Activated CD8-positive, alpha-beta memory T cell treated with anti-CD3 and anti-CD28 coated beads for 4 hours (primary cell): ENCODE measurements at places on chromosomes 7 and 10.
A peak's percentile ranks its signal among the peaks of the same experiment; 100 is the strongest.

DNA sequence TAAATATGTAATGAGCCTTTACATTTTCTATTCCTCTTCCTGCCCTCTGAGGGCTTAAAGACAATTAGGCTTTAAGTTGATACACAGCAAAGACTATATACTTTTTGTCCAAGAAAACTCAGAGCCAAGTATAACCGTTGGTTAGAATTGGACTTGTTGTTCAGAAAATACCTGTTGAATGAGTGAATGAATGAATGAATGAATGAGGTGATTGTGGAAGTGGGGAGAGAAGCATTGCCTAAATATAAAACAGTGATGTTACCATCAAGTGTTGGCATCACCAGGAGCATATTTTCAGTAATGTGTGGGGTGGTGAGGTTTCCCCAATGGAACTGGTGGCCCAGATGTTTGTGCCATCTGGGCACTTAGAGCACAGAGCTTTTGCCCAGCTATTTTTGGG lies 106.9 kb downstream of the AOAH start:
- DNase-seq = no peak

DNA sequence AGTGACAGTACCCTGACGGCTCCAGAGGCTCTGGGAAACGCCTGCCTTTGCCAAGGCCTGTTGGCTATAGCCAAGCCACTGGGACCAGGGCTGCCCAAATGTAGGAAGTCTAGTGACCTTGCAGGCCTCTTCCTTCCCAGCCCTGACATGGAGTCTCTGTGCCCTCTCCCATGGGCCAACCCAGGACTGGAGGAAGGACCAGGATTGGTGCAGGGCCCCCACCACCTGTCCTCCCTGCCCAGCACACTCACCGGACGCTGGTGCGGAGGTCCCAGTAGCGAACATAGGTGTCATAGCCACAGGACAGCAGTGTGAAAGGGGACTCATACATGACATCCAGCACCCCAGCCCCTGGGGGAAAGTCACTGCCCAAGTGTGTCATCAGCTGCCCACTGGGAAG lies 24.0 kb downstream of the DPCD start:
- DNase-seq = no peak

GRCh38 chr10:47359626-47360418 lies 11.7 kb downstream of the RBP3 start:
- DNase-seq = no peak

GRCh38 chr7:11473807-11474424 lies 358.1 kb downstream of the THSD7A start:
- DNase-seq = no peak

GRCh38 chr10:21919906-21920305 lies 83.6 kb downstream of the DNAJC1 start:
- no peak for DNase-seq

DNA sequence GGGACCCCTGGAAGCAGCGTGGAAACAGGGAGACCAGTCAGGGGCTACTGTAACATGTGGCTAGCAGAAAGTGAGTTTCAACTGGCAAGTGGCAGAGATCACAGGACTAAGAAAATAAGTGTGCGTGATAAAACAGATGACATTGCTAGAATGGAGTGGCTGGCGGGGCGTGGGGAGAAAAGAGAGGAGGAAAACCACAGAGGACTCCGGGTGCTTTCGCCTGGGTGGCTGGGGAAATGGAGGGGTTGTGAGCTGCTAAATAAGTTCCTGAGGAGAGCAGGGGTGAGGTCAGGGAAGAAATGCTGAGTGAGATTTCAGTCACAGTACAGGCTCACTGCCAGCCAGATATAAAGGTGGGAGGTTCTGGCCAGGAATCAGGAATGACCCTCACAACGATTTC lies 166.9 kb downstream of the MYOF start:
- no peak for DNase-seq

GRCh38 chr10:125350519-125350918 lies 190.2 kb upstream of the CTBP2 start:
- DNase-seq = no peak

GRCh38 chr10:31940839-31941653 lies 12.4 kb upstream of the ARHGAP12 start:
- DNase-seq = no peak

- DNase-seq = no peak
Measured at GRCh38 chr10:81873932-81874816, 820 bp upstream of the NRG3 start.

GRCh38 chr10:99966306-99966705 lies 43.4 kb downstream of the DNMBP start:
- DNase-seq = no peak

- DNase-seq = no peak
Measured at GRCh38 chr7:42016517-42016916, 220.5 kb downstream of the GLI3 start.

DNA sequence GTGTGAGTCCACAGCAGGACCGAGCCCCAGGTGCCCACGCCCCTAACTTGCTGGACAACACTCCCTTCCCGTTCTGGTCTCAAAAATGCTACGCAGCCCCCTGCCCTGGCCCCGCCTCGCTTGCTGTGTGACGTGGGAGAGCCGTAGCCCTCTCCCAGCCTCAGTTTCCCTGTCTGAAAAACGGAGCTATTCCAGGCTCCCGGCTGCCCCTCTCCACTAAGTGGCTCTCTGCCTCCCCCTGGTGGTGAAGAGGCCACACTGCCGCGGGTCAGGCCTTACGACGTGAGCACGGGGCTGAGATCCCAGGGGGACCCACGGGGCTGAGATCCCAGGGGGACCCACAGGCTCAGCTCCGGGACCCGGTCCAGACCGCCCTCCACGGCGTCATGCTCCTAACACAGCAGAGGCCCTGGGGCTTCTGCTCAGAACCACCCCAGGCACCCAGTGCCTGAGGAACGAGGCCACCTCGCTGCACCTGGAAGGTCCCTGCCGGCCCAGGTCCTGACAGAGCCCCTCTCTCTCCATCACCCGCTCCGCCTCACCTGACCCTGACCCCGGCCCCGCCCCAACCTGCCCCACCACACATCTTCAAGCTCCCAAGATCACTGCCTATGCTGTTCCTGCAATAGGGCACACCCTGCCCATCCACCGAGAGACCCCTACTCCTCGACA lies 26.7 kb downstream of the MICALL2 start:
- DNase-seq = peak; percentile 65

GRCh38 chr10:30134171-30134945 lies 75.0 kb upstream of the JCAD start:
- DNase-seq = no peak

GRCh38 chr10:5373307-5373706 lies 8.5 kb downstream of the UCN3 start:
- DNase-seq = no peak

GRCh38 chr7:36128448-36129047 lies 24.5 kb upstream of the EEPD1 start:
- no peak for DNase-seq

DNA sequence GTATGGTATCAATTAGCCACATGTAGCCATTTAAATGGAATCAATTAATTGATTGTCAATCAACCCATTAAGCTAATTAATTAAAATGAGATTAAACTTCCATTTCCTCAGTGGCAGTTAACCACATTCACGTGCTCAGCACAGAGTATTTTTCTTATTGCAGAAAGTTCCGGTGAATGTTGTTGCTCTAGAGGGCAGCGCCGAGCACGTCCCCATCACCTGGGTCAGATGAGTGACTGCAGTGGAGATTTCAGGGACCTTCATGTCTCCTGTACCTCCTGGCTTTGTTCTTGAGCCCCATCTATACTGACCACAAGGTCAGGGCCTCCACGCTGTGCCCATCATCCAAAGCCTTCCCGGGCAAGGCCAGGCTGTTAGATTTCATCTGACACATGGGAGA lies 168.8 kb upstream of the MKI67 start:
- DNase-seq = no peak

- DNase-seq = no peak
Measured at GRCh38 chr10:49010295-49010694, 70.7 kb upstream of the LRRC18 start.

DNA sequence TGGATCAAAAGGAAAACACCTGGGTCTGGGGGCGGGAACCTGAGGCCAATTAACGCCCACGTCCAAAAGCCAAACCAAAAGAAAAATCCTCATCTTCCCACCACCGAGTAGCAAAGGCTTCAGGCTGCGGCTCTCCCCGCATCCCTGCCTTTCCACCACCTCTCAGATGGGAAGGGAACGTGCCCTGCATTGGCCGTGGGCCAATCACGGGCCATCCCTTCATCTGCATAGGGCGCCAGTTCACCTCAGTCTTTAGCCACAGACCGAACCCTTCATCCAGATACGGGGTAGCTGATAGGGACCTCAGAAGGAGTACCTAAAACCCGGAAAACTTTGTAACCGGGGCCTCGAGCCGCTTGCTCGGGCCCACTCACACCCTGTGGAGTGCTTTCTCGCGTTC lies 626 bp downstream of the PRPF18 start:
- no peak for DNase-seq

- no peak for DNase-seq
Measured at GRCh38 chr10:83603708-83604107, 535.6 kb upstream of the GHITM start.

DNA sequence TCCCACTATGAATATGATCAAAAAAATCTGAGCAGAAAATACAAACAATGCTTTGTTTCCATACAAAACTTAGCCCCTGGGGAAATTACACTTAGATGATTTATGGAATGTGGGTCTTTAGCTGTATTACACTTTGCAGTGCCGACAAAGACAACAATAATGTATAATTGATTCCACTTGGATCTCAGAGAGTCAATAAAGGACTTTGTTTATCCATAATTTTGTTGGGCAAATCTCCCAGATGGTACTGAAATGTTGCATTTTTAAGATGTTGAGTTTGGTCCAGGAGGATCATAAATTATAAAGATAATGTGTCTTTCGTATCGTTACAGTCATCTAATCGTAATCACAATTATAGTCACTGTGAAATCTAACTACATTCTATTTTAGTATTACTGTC lies 66.9 kb upstream of the DOCK1 start:
- DNase-seq = no peak

DNA sequence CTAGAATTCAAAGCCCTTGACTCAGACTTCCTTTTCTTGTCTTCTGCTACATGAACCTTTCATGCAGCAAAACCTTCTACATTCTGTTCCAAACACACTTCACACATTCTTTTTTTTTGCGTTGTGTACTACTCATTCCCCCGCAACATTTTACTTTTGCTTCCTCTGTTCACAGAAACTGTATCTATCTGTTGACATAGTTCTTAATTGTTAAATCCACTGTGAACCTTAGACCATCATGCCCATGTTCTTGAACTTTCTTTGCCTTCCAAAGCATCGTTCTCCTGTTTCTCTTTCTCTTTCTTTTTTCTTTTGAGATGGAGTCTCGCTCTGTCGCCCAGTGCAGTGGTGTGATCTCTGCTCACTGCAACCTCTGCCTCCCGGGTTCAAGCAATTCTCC lies 14.2 kb downstream of the CCSER2 start:
- DNase-seq = no peak

DNA sequence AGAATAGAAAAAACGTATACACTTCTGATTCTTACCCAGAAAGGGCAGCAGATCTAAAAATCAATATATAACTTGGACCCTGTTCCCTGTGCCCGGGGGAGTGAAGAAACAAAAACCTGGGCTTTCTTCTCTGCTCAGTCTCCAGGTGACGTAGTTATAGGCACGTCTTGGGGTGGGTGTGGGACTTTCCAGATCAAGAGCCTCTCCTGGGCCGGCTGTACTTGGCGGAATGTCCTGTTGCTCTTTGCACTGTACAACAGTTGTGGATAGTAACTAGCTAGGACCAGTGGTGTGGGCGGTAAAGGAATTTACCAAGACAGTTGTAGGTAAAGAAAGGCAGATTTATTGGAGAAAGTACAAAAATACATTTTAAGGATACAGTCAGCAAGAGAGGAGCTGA lies 40.4 kb upstream of the STEAP4 start:
- no peak for DNase-seq

- DNase-seq = no peak
Measured at GRCh38 chr7:151387161-151388006, 22.5 kb downstream of the WDR86 start.

DNA sequence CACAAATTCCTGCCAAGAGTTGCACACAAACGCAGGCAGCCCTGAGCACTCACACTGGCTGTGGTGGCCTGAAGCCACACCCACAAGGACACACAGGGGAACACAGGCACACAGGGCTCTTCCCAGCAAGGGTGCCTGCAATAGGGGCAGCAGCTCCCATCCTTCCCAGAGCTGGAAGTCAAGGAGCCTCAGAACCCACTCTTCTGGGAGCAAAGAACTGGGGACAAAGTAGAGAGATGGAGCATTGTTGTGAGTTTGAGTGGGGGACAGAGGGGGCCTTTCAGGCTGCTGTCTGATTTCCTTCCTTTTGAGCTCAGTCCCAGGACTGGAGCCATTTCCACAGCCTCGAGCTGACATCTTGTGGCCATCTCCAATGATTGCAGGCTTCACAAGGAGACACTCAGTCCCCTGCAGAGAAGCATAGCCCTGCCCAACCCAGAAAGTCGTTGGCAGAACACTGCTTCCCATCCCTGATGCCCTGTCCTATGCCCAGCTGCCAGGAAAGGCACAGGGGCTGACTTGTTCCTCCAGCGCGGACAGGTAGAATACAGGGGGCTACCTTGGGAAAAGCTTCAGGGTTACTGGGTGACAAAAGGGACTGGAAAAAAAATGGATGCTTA lies 34.4 kb upstream of the SLF2 start:
- no peak for DNase-seq

- no peak for DNase-seq
Measured at GRCh38 chr7:77413128-77413527, 3.0 kb downstream of the GSAP start.

- no peak for DNase-seq
Measured at GRCh38 chr7:47610506-47611044, 28.7 kb upstream of the TNS3 start.

DNA sequence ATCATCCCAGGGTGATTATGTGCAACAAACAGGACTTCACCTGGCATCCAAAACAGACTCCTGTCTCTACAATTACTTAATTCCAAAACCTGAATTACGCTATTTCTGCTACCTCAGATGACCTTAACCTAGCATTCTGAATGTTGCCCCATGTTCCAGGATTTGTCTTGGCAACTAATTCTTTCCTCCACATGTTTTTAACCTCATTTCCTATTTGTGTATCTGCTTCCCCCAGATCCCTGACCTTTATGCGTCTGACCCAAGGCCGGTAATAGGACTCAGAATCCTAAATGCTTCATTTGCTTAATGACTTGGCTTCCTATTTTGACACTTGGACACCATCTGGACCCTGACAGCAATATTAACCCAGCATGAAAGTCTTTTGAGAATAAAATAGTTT lies 8.7 kb upstream of the ING3 start:
- DNase-seq = no peak

DNA sequence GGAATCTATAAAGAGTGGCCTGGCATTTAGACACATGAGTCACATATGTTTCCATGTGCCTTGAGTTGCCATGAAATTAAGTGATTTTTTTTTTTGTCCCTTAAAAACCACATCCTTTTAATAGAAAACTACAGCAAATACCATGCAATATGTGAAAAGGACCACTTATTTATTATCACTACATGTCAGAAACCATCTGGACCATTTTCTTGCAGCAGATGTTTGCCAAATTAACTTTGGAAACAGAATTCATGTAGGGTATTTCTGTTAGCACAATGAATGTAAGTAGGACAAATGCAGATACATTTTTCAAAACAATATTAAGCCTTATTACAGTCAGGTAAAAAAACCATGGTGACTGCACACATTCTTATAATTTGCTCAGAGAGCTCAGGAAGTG lies 230.6 kb downstream of the REEP3 start:
- DNase-seq = no peak

- no peak for DNase-seq
Measured at GRCh38 chr7:157928171-157928794, 591.5 kb downstream of the DNAJB6 start.

GRCh38 chr7:127885843-127886242 lies 145.4 kb downstream of the LRRC4 start:
- DNase-seq = no peak
